Fibroblast of skin of right quadriceps (primary cell): ENCODE measurements at places on chromosomes 13 and 19.
A peak's percentile ranks its signal among the peaks of the same experiment; 100 is the strongest.

- DNase-seq, result no peak
These were observed 103.2 kb downstream of the LMO7 start for GRCh38 chr13:75739244-75739868.

GRCh38 chr13:54989418-54989817, 1960.8 kb downstream of the OLFM4 start:
- no peak for DNase-seq

GRCh38 chr13:44795176-44795575, 194.1 kb downstream of the NUFIP1 start:
- no peak for DNase-seq

DNA sequence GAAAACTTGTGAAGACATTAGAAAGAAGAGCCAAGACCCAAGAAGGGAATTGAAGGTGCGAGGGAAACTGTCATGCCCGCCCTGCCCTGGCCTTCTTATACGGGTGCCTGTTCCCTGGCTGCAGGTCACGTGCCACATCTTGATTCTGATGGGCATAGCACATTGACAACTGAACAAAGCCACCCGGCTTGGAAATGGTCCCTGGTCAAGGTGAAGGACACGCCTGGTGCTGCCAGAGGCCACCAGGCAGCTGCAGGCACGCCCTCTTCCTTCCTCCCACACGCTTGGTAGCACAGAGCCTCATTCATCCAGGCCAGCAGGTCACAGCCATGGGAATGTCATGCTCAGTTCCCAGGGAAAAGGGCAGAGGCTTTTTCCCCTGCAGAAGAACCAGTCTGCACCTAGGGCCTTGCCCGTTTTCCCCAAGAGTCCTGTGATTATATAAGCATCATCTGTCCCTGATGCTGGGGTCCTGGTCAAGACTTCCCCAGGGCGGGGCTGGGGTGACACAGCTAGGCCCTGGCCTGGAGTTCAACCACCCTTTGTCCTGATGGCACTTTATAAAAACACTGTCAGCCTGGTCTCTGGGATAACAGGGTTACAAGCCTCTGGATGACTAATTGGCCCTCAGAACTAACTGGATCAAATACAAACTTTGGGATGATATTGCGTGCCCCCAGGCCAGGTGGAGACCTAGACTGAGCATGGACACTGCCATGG, 56.0 kb downstream of the CDADC1 start:
- no peak for DNase-seq

- DNase-seq, result peak; percentile 96
These were observed 26.1 kb downstream of the GAS6 start for GRCh38 chr13:113837560-113838355.

- DNase-seq, result no peak
These were observed 1.4 kb downstream of the SLC1A6 start for GRCh38 chr19:14978161-14978776.

DNA sequence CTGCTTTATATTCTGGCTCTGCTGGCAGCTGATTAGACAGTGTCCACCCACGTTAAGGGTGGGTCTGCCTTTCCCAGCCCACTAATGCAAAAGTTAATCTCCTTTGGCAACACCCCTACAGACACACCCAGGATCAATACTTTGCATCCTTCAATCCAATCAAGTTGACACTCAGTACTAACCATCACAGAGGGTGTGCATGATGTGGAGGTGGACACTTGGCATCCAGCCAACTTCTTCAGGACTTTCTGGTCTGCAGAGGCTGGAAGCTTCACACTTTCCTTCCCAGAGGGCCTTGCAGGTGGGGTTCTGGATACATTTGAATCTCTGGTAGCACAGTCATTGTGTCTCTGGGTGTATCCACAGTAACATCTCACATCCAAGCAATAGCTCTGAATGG, 18.9 kb upstream of the IGFL1 start:
- DNase-seq, result no peak

GRCh38 chr19:40594657-40595091, 6.5 kb upstream of the LTBP4 start:
- DNase-seq, result peak; percentile 67

DNA sequence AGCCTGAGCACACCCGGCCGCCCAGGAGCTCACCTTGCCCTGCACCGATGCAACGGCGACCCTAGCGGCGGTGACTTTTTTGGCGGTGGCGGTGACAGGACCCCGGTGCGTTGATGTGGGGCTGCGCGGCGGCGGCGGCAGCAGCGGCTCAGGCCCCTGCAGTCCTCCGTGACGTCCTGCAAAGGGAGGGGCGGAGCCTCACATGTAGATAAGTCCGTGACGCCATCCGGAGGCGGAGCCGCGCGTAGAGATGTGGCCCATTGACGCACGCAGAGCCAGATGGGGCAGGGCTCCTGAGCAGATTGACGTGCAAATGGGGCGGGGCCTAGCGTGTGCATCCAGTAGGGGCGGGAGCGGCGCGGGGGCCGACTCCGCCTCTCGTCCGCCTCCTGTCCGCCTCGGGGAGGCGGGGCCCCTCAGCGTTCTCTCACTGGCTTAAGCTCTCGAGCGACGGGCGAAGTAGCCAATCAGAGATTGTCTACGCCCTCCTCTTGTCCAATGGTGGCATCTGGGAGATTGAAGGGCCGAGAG, at the start of gene RAB3A:
Gene RAB3A, minus strand, starts transcription at position 180 of the 531 bp plus-strand sequence. CDS start 1,302 bp downstream, outside the sequence.
- peak; percentile 100 for DNase-seq

DNA sequence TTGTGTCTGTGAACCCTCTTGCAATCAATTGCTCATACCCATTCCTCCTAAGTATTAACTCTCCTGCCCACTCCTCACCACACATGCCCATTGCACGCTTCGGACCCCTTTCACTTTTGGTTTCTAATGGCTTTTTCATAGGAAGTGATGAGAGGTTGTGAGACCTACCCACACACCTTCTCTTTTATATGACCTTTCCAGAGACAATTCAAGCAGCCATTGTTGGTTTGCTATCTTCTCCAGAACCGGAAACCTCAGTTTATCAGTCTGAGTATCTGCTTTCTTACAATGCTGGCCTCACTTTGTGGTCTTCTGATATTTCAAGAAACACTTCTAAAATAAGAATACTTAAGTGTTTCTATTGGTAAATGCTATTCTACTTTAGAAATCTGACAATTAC, 1550.8 kb upstream of the SLC10A2 start:
- no peak for DNase-seq
